ENCODE measurements at places on chromosomes 11 and 22.
A peak's percentile ranks its signal among the peaks of the same experiment; 100 is the strongest.

GRCh38 chr22:27829620-27830019, 28.1 kb upstream of the MN1 start:
- DNase-seq = no peak

- no peak for DNase-seq
Observed at GRCh38 chr11:38842991-38843390, 2245.0 kb upstream of the RAG2 start.

- no peak for DNase-seq
Observed at GRCh38 chr11:119860561-119861094, 131.6 kb upstream of the NECTIN1 start.

GRCh38 chr11:125369808-125370207, 126.3 kb downstream of the FEZ1 start:
- no peak for DNase-seq

GRCh38 chr11:120883404-120884080, 140.4 kb upstream of the TBCEL start:
- peak; percentile 70 for DNase-seq

- DNase-seq = no peak
Observed at GRCh38 chr11:132751516-132752250, 780.6 kb downstream of the OPCML start.

- DNase-seq = peak; percentile 68
Observed at GRCh38 chr11:18203723-18204122, 31.1 kb downstream of the MRGPRX4 start.

GRCh38 chr11:115607621-115608221, 103.5 kb upstream of the CADM1 start:
- no peak for DNase-seq

DNA sequence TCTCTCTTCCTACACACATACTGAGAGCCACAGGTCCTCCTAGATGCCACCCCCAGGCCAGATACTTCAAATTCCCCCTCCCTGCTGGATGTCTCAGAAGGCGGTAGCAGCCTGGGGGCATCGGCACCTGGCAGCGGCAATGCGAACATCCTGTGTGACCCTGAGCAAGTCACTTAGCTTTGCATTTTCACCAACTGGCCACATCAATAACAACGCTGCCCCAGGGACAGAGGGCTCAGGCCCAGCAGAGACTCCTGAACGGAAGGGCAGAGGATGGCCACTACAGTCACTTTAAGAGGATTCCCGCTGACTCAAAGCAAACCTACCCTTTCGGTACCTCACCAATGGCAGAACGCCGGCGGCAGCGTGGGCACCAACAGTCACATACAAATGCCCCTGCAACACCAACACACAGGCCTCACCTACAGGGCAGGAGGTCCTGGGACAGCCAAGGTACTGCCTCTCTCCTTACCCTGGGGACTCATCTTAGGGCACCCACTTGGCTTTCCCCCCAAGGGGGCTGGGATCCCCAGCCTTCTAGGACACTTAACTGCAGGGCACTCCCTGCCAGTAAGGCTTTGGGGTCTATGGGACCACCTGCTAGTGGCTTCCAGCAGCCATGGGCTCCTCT, 1.6 kb downstream of the LMO1 start:
- peak; percentile 74 for DNase-seq

DNA sequence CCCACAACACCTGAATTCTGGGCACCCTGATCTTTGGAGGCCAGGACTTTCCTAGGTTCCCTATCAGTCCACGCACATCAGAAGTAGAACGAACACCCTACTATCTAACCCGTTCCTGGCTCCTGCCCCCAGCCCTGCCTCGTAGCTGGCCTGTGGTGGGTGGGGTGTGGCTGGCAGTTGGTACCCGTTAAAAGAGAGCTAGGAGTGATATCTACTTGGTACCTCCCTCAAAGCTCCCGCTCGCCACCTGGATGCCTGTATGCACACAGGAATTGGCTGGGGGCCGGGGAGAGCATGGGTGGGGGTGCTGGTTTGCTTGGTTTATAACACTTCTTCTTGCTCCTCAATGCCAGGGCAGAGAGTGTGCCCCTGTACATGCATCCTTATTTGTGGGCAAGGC, 14.0 kb upstream of the NECTIN1 start:
- no peak for DNase-seq

GRCh38 chr11:565921-566509, 5.2 kb downstream of the RASSF7 start:
- peak; percentile 90 for DNase-seq

DNA sequence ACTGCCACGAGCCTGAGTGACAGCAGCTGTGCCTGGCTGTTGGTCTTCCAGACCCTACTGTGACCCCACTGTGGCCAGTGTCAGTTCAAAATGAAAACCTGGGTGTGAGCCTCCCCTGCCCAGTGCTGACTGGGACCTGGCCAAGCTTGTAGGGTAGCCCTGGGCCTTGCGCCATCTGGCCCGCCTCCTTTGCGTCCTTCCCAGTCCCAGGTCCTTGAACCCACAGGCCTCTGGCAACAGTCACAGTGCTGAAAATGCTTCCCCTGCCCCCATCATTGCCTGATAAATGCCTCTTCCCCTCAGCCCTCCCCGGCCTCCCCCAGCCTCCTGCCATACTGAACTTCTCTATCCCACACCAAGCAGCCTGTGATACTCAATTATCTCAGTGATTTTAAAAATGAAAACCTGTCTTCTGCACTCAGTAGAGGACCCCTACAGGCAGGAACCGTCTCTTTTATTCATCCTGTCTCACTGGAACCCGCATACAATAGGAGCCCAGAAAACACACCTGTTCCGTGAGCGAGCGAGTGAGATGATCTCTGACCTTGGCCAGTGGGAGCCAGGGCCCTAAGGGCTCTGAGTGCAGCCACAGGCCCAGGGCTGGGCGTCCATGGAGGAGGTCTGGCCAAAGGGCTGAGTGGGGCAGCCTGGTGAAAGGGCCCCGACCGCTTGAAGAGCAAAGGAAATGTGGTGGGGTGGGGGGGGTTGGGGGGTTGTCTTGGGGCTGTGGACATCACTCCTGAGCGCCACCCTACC, 49.7 kb upstream of the TTLL12 start:
- no peak for DNase-seq

DNA sequence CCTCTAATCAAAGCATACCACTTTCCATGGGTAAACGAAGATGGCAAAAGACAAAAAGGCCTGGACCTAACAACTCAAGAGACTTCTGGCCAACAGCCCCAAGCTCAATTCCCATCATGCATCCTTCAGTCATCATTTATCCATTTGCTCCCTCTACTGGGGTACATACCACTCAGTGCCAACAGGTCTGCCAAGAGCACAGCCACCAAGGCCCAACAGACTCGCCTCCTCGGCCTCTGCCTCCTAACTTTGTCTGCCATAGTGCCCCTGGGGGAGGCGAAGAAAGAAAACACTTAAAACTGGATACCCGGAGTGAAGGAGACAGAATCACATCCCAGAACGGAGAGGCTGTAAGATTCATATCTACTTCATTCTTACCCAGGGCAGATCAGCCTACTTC, 1.1 kb downstream of the HYOU1 start:
- DNase-seq = no peak

DNA sequence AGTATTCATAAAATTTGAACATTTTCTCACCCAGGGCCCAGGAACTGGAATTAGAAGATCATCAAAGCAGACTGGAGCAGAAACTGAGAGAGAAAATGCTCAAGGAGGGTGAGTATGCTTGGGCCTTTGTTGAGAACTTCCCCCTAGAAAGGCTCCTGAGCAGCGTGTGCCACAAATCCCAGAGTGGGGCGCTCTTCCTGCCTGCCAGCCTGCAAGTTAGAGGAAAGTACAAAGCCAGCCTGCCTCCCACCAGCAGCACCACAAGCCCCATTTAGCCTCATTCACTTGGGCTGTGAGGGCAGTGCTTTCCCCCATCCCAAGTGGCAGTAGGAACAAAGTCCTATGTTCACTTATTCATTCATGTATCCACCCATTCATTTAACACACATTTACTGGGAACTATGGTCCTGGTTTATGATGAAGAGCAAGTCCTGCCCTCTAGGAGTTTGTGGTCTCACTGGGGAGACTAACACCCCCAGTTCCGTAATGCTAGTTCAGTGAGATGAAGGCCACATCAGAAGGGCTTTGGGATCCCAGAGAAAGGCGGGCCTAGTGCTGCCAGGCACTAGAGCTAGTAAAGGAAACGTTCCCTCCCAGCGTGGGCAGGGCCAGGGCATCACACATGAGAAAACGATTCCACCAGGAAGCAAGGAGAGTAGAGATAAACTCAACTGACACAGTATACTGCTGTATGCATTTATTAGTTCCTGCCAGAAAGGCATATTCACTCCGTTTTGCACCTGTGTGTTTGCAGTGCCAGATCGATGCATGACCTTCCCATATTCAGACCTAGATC, 22.4 kb upstream of the PARVA start:
- no peak for DNase-seq

- no peak for DNase-seq
Observed at GRCh38 chr11:8067929-8068575, 13.0 kb upstream of the TUB start.

- peak; percentile 86 for DNase-seq
Observed at GRCh38 chr11:20022363-20023081, 137.8 kb downstream of the DBX1 start.

DNA sequence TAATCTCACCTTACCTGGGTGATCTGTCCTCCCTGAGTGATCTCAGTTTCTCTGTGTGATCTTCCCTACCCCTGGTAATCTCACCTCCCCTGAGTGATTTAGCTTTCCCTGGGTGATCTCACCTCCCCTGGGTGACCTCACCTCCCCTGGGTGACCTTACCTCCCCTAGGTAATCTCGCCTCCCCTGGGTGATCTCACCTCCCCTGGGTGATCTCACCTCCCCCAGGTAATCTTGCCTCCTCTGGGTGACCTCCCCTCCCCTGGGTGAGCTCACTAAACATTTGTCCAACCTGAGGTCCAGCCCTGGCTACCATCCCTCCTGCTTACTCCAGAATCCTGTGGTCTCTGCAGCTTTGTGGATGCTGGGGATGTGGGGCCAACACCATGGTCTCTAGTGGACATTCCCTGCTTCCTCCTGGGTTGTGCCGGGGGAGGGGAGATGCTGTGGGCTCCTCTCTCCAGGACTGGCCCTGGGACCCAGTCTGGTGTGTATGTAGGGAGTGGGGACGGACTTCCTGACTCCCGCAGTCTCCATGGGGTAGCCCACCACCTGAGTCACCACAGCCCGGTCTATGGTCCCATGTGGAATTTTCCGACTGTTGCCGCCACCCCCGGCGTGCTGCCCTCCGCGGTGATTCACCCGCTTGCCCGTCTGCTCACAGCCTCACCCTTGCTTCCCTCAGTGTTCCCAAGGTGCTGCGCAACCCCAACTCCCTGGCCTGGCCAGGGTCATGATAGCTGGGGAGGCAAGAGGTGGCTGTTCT, 9.9 kb downstream of the LSP1 start:
- no peak for DNase-seq

- no peak for DNase-seq
Observed at GRCh38 chr22:48338793-48339705, 1488.6 kb downstream of the BRD1 start.

- peak; percentile 58 for DNase-seq
Observed at GRCh38 chr11:130515829-130516553, 67.5 kb downstream of the ADAMTS15 start.

DNA sequence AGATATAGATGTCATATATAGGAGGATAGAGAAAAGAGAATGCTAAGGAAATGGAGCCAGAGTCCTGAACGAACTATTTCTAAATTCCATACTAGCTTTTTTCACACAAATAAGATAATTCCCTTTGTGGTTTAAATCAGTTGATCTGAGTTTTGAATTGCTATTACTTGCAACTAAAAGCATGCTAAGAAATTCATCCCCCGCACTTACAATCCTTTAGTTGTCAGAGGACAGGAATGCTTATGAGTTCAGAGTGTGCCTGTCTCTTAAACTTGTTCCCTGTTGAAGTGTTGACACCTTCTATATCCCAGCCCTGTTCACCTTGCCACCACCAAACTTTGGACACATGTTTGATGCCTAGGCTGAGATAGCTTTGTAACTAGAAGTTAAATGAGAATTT, 406.2 kb downstream of the METTL15 start:
- no peak for DNase-seq

- DNase-seq = no peak
Observed at GRCh38 chr11:59284773-59285129, 72.0 kb upstream of the MPEG1 start.

- peak; percentile 16 for DNase-seq
Observed at GRCh38 chr11:48683226-48683720, 194.7 kb downstream of the OR4A47 start.

GRCh38 chr11:128809128-128809527, 58.0 kb downstream of the KCNJ1 start:
- DNase-seq = no peak

- DNase-seq = no peak
Observed at GRCh38 chr11:31834237-31834636, 23.1 kb upstream of the PAX6 start.

GRCh38 chr22:47512617-47513016, 750.2 kb downstream of the TBC1D22A start:
- no peak for DNase-seq

DNA sequence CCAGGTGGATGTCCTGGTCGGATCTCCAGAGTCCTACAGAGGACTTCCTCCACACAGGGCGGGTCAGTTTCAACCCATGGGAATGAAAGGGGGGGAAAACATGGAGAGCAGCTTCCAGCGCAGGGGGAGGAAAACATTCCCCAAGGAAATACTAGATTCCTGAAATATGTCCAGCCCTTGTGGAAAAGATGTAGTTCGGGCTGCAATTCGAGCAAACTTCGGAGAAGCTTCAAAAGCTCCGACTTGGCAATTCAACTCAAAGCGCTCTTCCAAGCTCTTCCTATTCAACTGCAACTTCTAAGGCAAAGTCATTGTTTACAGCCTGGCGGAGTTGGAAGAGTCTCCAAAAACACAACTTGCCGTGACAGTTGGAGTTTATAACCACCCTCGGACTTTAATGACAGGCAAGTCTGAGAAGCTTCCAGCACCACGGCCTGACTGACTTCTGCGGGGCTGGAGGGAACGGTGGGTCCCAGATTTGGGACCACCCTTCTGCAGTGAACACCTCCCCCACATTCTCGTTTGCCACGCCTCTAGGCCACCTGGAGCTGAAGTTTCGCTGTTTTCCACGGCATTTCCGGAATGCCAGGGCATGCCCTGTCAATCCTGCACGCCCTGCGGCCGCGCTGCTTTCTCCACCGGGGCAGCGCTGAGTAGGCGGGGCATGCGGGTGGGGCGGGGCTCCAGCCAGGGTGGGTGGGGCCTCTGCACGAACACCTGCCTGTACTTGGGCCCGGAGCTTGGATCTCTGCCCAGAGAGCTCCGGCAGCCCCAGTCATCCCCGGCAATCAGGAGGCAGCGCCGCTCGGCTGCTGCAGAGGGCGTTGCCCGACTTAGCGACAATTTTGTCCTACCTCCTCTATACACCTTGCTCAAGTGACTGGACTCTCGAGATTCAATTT, 49.0 kb upstream of the BIRC3 start:
- DNase-seq = peak; percentile 97

- peak; percentile 70 for DNase-seq
Observed at GRCh38 chr22:26321469-26321913, 107.6 kb upstream of the ASPHD2 start.

All from islet precursor cell (in vitro differentiated cells).